Umbilical cord (tissue), 2 donors: ENCODE measurements at places on chromosomes 3 and 15. TPM values are rescaled to one million over a fixed set of nuclear protein-coding genes. Genes with fewer than 3 reads are reported as not detected.

GRCh38 chr3:159805411-159805772, 183.2 kb upstream of the IL12A start:
- DNase-seq, result no peak

DNA sequence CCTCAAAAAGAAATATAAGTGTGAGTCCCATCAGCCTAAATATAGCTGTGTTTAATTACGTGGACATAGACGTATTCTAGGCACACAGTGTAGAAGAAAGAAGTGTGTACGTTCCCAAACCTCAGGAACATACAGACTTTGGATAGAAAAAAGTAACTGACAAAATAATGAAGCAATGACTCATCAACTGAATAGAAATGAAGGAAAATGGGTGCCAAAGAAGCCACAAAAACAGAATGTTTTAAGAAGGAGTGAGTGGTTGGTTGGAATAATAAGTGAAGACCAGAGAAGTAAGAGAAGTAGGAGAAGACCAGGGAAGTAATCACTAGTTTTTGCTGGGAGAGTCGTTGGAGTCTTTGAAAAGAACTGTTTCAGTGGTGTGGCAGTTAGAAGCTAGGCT, 518.1 kb downstream of the ROBO1 start:
- no peak for DNase-seq

- peak; percentile 77 for DNase-seq
Observed at GRCh38 chr3:133211449-133211848, 173.3 kb downstream of the TMEM108 start.

DNA sequence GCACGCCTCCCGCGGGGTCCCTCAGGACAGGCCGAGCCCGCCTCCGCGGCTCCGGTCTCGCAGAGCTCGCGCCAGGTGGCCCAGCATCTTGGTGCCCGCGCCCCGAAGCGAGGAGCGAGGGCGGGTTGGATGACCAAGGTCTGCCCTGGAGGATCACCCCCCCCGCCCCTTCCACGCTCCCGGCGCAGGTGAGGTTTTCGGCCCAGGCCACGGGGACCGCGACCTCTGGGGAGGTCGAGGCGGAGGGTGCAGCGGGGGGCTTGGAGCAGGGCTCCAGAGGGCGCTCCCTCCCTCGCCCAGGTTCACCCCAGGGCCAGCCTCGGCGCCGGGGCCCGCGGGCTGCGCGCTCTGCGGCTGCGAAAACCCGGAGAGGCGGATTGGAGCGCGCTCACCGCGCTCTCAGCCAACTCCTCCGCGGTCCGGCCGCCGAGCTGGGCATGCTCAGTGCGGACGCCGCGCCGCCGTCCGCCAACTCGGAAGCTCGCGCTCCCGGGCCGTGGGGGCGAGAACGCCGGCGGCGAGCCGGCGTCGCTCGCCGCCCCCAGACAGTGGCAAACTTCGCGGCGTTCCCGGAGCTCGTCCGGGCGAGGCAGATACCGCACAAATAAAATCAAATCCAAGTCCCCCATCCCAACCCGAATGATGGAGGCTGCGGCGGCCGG, at the start of gene MED12L:
Gene MED12L, plus strand, starts transcription at position 438 of the 662 bp plus-strand sequence. CDS start 1,263 bp downstream, outside the sequence.
- DNase-seq, result peak; percentile 72

GRCh38 chr3:52270252-52270754, 8.1 kb downstream of the WDR82 start:
- DNase-seq, result peak; percentile 22

The PTPRG gene
- total RNA-seq, result 84.0 TPM

The LRTM1 gene
- not detected for total RNA-seq
